Endodermal cell (in vitro differentiated cells): ENCODE measurements at places on chromosomes 3 and 15.

- H3K36me3 ChIP-seq, result no peaks in the 10 kb centered on the region
- H3K4me1 ChIP-seq, result peaks cover 16% of the 10 kb centered on the region
- no peak for DNase-seq
- H3K27me3 ChIP-seq, result no peaks in the 10 kb centered on the region
These were observed 577.5 kb downstream of the DIPK2A start for GRCh38 chr3:144549166-144549565.

DNA sequence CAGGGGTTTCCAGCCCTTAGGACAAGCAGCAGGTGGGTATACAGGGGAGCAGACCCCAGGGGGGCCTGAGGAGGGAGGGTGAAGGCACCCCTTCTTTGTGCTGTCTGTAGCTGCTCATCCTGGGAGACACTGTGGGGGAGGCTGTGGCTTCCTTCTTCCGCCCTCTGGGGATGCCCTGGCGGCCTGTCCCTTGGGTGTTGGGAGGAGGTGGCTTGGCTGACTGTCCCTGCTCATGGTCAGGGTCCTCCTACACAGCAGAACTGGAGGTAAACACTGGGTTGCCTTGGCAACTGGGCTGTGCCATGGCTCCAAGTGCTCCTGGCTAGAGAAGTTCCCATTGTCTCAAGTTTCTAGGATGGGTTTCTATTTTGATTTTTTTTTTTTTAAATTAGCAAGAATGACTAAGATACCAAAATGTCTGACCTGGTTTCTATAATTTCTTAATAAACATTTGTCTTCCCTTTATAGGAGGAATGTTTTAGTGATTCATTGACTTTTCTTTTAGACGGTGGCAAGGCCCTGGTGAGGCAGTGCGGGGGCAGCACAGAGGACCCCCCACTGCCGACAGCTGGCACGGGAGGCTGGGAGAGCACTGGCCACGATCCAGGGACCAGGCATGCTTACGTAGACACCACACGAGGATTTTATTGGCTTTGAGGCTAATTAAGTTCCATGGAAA, 12.4 kb downstream of the KLF13 start:
- H3K27ac ChIP-seq, result no peak overlapping the region
- no peak for DNase-seq
- no peaks in the 10 kb centered on the region for H3K4me1 ChIP-seq
- H3K4me3 ChIP-seq, result no peak overlapping the region
- no peaks in the 10 kb centered on the region for H3K27me3 ChIP-seq

GRCh38 chr3:53065841-53066480, 20.1 kb upstream of the SFMBT1 start:
- H3K4me1 ChIP-seq, result no peaks in the 10 kb centered on the region
- H3K27me3 ChIP-seq, result peaks cover 6% of the 10 kb centered on the region
- H3K36me3 ChIP-seq, result no peaks in the 10 kb centered on the region

DNA sequence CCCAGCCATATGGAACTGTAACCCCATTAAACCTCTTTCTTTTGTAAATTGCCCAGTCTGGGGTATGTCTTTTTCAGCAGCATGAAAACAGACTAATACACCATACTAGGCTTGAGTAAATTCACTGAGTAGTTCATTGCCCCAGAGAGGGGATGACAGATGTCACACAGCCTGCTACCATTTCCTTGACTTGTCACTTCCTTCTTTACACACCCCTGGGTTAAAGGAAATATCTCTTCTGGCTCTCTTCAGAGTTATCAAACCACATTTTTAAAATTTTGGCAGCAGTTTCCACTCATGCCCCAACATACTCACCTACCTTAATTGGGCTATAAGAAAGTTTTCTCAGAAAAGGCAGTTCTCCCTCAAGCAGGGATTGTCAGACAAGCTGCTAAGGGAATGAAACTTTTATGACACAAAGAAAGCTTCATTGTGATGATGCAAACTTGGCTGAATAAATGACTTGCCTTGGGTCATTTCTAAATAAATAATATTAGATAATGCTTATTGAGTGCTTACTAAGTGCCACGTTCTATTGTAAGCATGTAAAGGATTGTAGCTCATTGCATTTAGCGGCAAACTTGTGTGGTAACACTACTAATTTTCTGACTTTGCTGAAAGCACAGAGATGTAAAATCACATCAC, 68.0 kb upstream of the RBMS3 start:
- no peak overlapping the region for H3K27ac ChIP-seq
- DNase-seq, result no peak
- H3K4me1 ChIP-seq, result no peaks in the 10 kb centered on the region
- H3K4me3 ChIP-seq, result no peak overlapping the region

- peaks cover 40% of the 10 kb centered on the region for H3K36me3 ChIP-seq
- no peak overlapping the region for H3K4me3 ChIP-seq
- H3K27me3 ChIP-seq, result no peaks in the 10 kb centered on the region
- H3K4me1 ChIP-seq, result no peaks in the 10 kb centered on the region
- DNase-seq, result peak; percentile 51
These were observed 19.9 kb downstream of the SPICE1 start for GRCh38 chr3:113495035-113495434.
